ENCODE measurements at places on chromosomes 4 and X. TPM values are rescaled to one million over a fixed set of nuclear protein-coding genes. Genes with fewer than 3 reads are reported as not detected.

Gene HPGDS
- not detected for total RNA-seq

Gene YIPF7
- not detected for total RNA-seq

Gene CORIN
- 0.12 TPM for total RNA-seq

Gene TGIF2LX
- total RNA-seq = not detected

Gene FAM133A
- not detected for total RNA-seq

Gene SOWAHD
- total RNA-seq = not detected

Data from epithelial cell of proximal tubule (primary cell).